Uterus (tissue), 4 donors: ENCODE measurements at places on chromosomes 1 and 21. TPM values are rescaled to one million over a fixed set of nuclear protein-coding genes. Genes with fewer than 3 reads are reported as not detected.

GRCh38 chr21:34736116-34736874 is 67.5 kb downstream of the CLIC6 start:
- no peaks in the 10 kb centered on the region for H3K36me3 ChIP-seq
- no peak overlapping the region for H3K27ac ChIP-seq
- H3K4me1 ChIP-seq, result no peaks in the 10 kb centered on the region
- no peak for DNase-seq
- no peaks in the 10 kb centered on the region for H3K27me3 ChIP-seq

Gene CCDC30
- total RNA-seq, result 11.0 TPM

- H3K36me3 ChIP-seq, result no peaks in the 10 kb centered on the region
- no peak overlapping the region for H3K27ac ChIP-seq
- no peak overlapping the region for H3K4me3 ChIP-seq
- DNase-seq, result no peak
- H3K4me1 ChIP-seq, result no peaks in the 10 kb centered on the region
- H3K27me3 ChIP-seq, result no peaks in the 10 kb centered on the region
Measured at GRCh38 chr21:29053656-29054055, 19.8 kb downstream of the CCT8 start.

DNA sequence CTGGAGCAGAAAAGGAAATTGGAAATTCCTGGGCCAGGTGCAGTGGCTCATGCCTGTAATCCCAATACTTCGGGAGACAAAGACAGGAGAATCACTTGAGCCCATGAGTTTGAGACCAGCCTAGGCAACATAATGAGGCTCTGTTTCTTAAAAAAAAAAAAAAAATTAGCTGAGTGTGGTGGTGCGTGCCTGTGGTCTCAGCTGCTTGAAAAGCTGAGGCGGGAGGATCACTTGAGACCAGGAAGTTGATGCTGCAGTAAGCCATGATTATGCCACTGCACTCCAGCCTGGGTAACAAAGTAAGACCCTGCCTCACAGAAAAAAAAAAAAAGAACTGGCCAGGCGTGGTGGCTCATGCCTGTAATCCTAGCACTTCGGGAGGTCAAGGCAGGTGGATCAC is 56.7 kb downstream of the SRSF11 start:
- H3K36me3 ChIP-seq, result no peaks in the 10 kb centered on the region
- H3K4me3 ChIP-seq, result no peak overlapping the region
- no peaks in the 10 kb centered on the region for H3K4me1 ChIP-seq

Gene ORC1
- not detected for total RNA-seq
